EL (cell line): ENCODE measurements at places on chromosomes 16 and 17.

DNA sequence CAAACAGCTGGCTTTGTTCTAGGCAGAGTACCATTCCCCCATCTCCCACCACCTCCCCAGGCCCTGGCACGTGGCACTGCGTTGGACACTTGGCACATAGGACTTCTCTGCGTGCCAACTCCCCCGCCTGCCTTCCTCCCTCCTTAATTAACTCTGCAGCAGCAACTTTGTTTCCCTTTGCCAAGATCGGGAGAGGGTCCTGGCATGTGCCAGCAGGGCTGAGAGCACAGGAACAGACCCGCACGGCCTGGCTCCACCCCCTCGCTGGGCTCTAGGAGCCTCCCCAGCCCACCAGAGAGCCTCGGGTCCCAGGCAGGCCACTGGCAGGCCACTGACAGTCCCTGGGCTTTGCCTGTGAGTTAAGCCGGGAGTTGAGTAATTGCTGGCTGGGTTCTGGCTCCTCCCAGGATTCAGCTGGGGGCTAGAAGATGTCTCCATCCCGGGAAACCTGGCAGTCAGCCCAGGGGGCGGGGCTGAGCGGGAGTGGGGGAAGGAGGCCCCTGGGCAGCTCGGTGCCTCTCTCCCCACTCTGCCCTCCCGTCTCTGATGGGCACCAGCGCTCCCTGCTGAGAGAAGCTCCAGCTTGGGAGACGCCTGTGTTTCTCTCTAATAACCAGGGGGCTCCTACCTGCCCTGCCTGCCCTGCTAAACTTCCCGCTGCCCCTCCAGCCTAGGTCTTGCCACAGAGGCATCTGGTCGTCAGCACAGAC, 224.0 kb upstream of the TNRC6C start:
- DNase-seq, result peak; percentile 68

DNA sequence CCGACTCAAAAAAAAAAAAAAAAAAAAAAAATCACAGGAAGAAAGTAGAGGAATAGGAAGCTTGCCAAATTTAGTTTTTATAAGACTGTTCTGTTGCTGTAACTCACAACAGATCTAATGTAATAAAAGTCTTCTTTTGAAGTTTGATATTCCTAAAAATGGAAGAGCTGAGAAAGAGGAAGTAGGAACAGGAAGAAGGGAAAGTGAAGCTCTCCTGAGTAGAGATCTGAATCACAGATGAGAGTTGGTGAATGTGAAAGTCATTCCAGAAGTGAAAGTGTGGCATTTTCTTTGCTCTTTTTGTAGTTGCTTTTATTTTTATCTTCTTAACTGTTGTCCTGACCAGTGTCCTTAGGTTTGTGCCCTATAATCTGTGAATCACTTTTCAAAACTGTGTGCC, 2.1 kb downstream of the NMT1 start:
- no peak for DNase-seq

GRCh38 chr16:53962041-53962440, 258.1 kb downstream of the FTO start:
- DNase-seq, result no peak

GRCh38 chr16:13944816-13945215, 24.9 kb downstream of the ERCC4 start:
- DNase-seq, result no peak

GRCh38 chr16:29826342-29826695, 6.1 kb downstream of the MVP start:
- no peak for DNase-seq

- no peak for DNase-seq
Observed at GRCh38 chr16:24953306-24953705, 61.9 kb downstream of the ARHGAP17 start.

DNA sequence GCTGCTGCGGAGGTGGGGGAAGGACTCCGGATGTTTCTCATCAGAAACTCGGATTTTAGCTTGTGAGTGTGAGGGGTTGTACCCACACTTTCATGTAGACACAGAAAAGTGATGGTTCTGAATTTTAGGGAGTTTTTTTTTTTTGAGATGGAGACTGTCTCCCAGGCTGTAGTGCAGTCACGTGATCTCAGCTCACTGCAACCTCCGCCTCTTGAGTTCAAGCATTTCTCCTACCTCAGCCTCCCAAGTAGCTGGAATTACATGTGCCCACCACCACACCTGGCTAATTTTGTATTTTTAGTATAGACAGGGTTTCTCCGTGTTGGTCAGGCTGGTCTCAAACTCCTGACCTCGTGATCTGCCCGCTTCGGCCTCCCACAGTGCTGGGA, 22.4 kb upstream of the GNG13 start:
- no peak for DNase-seq
